Frontal cortex (tissue), 4 donors: ENCODE measurements at places on chromosomes 4 and X.

GRCh38 chrX:1558761-1559468 is 21.9 kb upstream of the P2RY8 start:
- no peak for DNase-seq

DNA sequence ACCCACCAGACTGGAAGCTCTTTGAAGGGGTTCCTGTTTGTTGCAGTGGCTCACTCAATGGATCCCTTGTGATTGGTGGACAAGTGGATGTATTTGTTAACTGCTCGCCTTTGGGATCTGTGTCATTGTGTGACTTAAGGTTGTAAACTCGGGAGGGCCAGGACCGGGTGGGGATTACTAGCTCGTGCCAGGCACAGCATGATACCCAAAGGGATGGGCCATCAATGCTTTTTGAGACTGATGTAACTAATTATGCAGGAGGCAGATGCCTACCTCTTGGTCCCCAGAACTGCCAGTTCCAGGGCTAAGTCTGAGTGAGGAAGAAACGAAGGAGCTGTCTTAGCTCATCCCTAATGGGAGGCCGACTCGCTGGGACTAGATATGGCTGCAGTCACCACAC is 27.7 kb downstream of the UTP14A start:
- DNase-seq: no peak

- no peak for DNase-seq
These were observed 10.3 kb upstream of the TRMT2B start for GRCh38 chrX:101062176-101062575.

GRCh38 chrX:12802741-12803140 is 11.5 kb downstream of the PRPS2 start:
- no peak for DNase-seq

- no peak for DNase-seq
These were observed 364.9 kb downstream of the ZNF674 start for GRCh38 chrX:46180258-46180687.

- DNase-seq: no peak
These were observed 28.0 kb downstream of the RBM47 start for GRCh38 chr4:40601641-40602040.

GRCh38 chrX:145506214-145506613 is 258.9 kb downstream of the SPANXN1 start:
- no peak for DNase-seq

GRCh38 chrX:54413753-54414152 is 26.5 kb upstream of the TSR2 start:
- no peak for DNase-seq

DNA sequence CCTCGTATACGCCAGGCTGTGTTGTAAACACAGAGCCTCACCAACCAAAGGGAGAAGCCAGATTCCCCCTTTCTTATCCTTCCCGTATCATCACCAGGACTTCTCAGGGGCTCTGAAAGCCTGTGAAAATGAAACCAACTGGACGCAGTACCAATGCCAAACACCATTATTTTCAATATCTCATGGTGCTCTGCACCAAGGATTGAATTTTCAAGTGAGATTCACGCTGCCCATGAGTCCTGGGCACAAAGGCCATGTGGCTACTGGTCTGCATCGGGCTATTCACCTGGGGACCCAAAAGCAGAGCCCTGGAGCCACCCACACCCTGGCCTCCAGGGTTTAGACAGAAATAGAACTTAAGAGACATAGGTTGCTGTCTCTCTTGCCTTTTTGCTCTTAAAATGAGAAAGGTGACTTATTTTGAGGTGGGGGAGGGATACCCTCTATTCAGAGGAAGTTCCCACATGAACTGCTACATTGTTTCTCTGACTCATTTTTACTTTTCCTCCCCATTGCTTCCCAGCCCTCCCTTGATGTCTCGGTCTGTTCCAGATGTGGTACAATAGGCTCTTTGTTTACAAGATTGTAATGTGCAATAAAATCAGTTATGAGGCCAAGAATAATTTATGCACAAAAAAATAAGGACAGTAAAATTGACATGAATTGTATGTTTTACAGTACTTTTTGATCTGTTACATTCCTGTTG is 55.4 kb downstream of the MAML3 start:
- peak; percentile 42 for DNase-seq

GRCh38 chr4:75745721-75746199 is 21.4 kb downstream of the USO1 start:
- no peak for DNase-seq

DNA sequence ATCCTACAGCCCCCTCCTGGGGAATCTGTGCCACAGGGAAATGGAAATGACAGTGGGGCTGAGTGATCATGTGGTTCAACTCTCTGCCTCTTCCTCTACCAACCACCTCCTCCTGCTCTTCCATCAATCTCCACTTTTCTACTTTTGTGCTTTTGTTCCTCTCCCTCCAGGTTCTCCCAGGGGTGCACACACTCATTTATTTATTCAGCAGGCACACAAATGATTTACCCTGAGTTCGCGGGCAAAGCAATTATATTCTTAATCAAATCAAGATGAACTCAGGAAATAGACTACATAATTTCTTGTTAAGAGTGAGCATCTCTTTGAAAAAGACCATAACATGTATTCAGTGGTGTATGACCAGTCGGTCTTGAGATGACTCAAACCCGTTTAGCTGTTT is 69.2 kb downstream of the VCX3A start:
- DNase-seq: no peak

GRCh38 chr4:40923316-40924095 is 173.8 kb downstream of the NSUN7 start:
- DNase-seq: peak; percentile 45

DNA sequence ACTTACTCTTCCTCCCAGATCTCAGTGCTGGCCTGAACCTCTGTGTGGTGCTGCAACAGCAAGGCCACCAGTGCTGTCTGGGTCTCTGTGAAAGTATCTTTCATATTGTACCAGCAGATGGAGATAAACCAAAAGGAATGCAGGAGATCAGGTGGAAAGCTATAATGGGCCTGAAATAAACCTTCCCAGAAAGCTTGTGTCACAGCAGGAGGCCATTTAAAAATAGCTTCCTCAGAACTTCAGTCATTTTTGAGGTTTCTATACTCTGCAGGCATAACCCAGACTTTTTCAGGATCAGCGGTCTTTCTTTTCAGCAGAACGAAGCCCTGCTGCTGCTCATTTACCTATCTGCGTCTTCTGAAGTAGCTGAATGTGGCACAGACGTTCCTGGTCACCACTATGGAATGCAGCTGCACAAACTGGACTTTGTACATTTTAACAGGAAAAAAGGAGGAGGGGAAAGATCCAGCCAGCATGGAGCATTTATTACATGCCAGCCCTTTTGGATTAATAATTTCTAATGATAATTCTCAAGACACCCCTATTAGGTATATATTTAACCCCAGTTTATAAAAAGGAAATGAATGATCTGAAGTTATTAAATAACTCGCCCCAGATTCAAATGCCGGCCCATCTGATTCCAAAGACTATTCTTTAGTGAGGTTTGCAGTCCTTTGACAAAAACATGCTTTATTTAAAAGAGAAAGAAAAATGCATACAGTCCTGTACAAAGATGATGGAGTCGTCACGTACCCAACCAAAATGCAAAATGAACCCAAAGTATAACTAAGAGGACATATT is 119.7 kb downstream of the NFKB1 start:
- DNase-seq: peak; percentile 37

DNA sequence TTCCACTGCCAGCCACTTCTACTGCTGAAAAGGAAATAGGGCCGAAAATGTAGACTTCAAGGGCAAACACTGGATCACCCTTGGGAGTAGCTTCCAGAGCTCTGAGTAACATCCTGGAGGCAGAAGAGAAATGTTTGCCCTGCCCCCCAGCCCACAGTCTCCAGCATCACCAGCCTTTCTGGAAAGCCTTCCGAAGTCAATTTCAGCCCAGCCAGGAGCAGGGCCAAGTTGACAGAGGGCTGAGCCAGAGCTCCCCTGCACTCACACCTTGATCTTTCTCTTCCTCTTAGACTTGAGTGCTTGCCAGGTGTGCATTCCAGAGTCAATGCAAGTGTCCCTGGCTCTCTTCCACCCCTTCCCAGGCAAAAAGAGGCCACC is 35.2 kb downstream of the SLC25A5 start:
- no peak for DNase-seq

DNA sequence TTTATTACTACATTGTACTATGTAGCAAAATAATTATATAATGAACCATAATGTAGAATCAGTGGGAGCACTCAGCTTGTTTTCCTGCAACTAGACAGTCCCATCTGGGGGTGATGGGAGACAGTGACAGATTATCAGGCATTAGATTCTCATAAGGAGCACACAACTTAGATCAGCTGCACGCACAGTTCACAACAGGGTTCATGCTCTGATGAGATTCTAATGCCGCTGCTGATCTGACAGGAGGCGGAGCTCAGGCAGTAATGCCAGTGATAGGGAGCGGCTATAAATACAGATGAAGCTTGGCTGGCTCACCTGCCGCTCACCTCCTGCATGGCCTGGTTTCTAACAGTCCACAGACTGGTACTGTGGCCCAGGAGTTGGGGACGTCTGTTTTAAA is 199.2 kb downstream of the MAB21L2 start:
- no peak for DNase-seq
